ENCODE measurements at places on chromosomes 7 and 10.

DNA sequence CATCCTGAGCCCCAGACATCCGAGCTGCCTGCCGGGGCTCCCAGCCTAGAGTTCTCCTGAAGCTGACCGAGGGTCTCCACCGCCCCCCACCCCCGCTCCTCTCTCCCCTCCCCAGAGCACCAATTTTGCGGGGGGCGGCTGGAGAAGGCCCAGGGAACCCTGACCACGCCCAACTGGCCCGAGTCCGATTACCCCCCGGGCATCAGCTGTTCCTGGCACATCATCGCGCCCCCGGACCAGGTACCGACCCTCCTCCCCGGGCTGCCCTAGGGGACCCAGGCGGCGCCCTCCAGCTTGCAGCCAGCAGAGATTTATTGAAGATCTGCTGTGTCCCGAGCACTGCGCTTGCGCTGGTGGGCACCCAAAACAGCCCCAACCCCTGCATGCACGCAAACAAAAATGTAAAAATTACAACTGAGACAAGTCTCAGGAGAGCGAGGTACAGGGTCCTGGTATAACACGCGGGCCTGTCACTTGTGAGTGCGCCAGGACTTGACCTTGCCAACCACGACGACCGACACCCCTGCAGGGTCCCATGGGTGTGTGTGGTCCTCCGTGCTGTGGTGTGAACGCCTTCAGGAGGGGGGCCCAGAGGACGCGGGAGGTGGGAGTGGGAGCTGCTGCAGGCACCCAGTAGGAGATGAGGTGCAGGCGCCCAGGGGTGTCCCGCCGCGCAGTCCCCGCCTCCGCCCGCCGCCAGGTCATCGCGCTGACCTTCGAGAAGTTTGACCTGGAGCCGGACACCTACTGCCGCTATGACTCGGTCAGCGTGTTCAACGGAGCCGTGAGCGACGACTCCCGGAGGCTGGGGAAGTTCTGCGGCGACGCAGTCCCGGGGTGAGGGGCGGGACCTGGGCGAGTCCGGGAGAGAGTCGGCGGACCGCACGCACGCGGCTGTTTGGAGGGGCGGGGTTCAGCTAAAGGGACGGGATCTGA lies 3.1 kb downstream of the PCOLCE start:
- H3K27ac ChIP-seq, result no peak overlapping the region
- peaks cover 7% of the 10 kb centered on the region for H3K27me3 ChIP-seq
- H3K4me3 ChIP-seq, result peak overlapping the region; percentile 88
- no peak for DNase-seq
- peaks cover 30% of the 10 kb centered on the region for H3K4me1 ChIP-seq

- no peaks in the 10 kb centered on the region for H3K36me3 ChIP-seq
- peaks cover 45% of the 10 kb centered on the region for H3K27me3 ChIP-seq
- H3K4me3 ChIP-seq, result peak overlapping the region; percentile 86
- H3K27ac ChIP-seq, result peak overlapping the region; percentile 70
Measured at GRCh38 chr7:101017064-101017777, 2.7 kb upstream of the MUC17 start.

DNA sequence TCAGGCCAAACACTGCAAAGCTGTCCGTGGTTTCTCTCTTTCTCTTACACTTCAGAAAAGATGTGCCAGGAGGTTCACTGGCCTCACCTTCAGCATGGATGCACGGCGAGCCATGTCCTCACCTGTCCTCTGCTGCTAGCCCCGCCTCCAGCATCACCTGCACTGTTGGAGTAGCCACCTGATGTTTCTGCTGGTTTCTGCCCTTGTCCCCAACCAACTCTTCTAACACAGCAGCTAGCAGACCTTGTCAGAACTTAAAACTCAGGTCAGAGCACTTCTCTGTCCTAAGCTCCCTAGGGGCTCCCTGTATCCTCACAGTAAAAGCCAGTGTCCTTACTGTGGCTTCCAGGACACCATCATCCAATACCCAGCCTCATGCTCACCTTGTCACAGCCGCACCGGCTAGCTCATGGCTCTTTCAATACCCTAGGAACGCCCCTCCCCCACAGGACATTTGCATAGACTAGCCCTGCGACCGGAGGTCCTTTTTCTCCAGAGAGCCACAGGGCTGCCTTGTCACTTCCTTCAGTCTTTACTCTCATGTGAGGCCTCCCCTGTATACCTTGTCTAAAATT lies 15.2 kb downstream of the PALD1 start:
- no peaks in the 10 kb centered on the region for H3K36me3 ChIP-seq
- no peak overlapping the region for H3K4me3 ChIP-seq
- no peak overlapping the region for H3K27ac ChIP-seq
- peaks cover 14% of the 10 kb centered on the region for H3K4me1 ChIP-seq
- DNase-seq, result no peak

- H3K27me3 ChIP-seq, result peaks cover 6% of the 10 kb centered on the region
- no peaks in the 10 kb centered on the region for H3K4me1 ChIP-seq
- no peak overlapping the region for H3K4me3 ChIP-seq
- no peak overlapping the region for H3K27ac ChIP-seq
Measured at GRCh38 chr10:13441476-13441875, 87.3 kb downstream of the BEND7 start.

GRCh38 chr10:54342058-54342457 lies 459.0 kb downstream of the PCDH15 start:
- H3K27ac ChIP-seq, result no peak overlapping the region
- no peaks in the 10 kb centered on the region for H3K4me1 ChIP-seq
- no peaks in the 10 kb centered on the region for H3K27me3 ChIP-seq
- no peak for DNase-seq
- H3K36me3 ChIP-seq, result no peaks in the 10 kb centered on the region

DNA sequence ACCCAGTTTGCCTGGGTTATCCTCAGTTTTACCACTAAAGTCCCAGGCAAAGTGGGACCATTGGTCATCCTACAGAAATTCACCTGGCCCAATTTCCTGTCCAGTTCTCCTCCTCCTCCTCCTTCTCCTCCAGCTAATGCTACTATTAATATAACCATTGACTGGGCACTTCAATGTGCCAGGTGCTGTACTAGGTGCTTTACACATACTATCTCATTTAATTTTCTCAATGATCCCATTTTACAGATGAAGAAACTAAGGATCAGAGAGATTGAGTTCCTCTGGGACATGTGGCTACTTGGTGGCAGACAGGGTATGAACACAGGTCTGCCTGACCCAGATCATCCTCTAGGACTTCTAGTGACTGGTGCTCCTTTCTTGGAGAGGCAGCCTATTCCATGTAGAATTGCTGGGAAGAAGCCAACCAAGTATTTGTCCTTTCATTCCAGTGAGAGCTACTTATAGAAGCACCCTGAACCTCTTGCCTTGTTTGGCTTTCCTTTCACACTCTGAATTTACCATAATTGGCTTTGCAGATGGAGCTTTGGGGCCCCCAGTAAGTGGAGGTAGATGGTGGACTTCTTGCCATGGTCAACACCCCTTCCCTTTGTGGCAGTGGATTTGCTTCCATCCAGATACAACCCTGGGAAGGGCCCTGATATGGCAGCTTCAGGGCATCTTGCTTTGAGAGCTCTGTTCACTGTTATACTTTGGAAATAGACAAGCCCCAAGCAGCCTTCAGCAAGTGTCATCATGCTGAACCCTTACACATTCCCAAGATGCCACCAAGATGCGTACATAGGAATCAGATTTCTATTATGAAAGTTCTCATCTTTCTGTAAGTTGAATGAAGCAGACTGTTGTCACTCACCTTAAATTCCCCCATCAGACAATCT lies 78.7 kb downstream of the MYOF start:
- no peaks in the 10 kb centered on the region for H3K27me3 ChIP-seq
- no peak overlapping the region for H3K27ac ChIP-seq
- DNase-seq, result no peak
- H3K36me3 ChIP-seq, result no peaks in the 10 kb centered on the region
- H3K4me3 ChIP-seq, result no peak overlapping the region
